Activated naive CD4-positive, alpha-beta T cell treated with Interleukin-2 at 50 U/mL for 16 hours (primary cell): ENCODE measurements at places on chromosomes 3 and 15.

- no peak for DNase-seq
These were observed 7.5 kb downstream of the P2RY1 start for GRCh38 chr3:152842413-152842812.

DNA sequence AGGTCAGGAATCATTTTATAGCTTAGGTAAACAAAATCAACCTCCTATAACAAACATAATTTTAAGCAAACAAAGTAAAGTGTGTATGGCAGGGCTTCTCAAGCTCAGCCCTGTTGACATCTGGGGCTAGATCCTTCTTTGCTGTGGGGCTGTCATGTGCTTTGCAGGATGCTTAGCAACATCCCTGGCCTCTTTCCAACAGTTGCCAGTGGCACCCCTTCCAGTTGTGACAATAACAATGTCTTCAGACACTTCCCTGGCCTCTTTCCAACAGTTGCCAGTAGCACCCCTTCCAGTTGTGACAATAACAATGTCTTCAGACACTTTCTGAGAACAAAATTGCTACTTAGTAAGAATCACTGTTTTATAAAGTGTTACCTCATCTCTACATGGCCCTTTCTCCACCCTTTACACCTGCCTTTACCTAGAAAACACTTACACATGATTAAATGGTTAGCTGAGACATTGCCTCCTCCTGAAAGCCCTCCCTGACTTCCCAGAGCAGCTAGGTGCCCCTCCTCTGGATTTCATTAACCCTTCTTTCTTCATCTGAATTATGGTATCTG lies 194.0 kb upstream of the LMCD1 start:
- no peak for DNase-seq

DNA sequence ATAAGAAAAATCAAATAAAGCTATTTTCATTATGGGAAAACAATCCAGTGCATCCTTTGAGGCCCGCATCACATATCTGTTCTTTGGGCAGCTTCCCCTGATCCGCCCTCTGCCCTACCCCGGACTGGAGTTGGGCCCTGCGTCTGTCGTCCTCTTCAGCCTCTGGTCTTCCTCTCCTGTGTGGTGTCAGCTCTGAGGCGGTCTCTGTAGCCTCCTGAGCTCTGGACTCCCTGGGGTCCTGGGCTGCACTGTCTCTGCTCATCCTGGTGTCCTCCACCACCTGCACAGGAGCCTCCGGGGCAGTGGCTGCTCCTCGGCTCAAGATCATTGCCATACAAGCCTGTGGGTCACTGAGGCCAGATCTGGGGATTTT lies 7.4 kb upstream of the SNX22 start:
- no peak for DNase-seq

DNA sequence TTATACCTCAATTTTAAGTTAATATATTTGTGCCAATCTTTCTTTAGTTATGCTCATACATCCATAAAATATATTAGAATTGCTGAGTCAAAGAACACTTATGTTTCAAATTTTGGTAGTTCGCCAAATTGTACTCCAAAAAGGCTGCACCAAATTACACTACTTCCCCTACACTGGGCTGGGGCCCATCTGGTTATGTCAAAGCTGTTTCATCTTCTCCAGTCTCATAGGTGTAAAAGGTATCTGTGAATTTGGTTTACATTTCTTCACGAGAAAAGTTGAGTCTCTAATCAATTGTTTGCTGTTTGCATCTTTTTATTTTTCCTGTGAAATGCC lies 706 bp downstream of the FSIP1 start:
- no peak for DNase-seq

DNA sequence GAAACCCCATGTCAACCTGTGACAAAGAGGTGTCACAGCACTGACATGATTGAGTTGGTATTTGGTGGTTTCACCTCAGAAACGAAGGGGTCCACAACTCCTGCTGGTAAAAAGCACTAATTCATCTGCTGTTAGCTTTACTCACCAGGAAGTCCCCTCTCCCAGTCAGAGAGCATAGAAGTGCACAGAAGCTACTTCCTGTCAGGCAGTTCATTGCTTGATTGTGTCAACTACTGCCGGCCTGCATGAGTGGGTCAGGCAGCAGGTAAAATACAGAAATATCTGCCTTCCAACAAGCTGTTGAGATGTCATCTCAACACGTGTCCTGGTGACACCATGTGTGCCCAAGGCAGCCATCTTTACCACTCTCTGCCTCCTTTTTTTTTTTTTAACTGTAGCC lies 596.6 kb upstream of the NR2F2 start:
- DNase-seq, result no peak

- DNase-seq, result no peak
These were observed 20.0 kb upstream of the CMTM7 start for GRCh38 chr3:32371461-32372212.

DNA sequence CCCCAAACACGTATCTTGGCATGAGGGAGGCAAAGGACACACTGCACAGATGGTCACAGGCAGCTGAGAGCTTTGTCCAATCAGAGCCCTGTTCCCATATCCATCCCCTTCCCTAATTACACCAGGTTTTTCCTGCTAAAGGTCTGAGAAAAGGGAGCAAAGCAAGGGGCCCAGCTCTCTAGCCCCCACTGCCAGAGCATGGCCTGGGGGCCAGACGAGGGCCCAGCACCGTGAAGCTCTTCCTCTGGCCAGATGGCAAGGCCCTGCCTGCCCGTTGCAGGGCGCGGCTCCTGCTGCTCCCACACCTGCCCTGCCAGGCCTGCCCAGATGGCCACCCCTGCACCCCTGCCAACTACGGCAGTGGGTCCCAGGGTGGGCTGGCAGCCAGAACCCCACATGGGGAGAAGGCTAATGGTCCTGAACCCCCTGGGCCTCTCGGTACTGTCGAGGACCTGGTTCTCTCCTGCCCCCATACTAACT lies 3.2 kb downstream of the SHF start:
- no peak for DNase-seq

- no peak for DNase-seq
These were observed 692.7 kb upstream of the GRM7 start for GRCh38 chr3:6168256-6168655.

- no peak for DNase-seq
These were observed 159.0 kb upstream of the KCNH8 start for GRCh38 chr3:18989237-18989795.

DNA sequence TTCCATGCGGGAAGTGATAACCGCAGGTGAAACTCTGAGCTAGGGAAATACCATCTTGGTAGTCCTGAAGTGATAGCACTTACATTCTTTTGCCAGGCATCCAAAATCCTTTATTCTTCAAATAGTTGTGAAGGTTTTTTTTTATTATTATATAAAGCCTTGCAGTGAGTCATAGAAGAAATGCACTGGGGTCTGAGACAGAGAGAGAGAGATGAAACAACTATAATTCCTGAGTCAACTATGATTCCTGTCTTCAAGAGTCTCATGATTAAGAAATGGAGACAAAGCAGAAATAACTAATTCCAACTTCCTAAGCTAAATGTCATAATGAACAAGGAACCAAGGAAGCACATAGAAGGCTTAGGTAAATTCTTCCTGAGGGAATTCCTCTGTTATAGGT lies 495.6 kb downstream of the LPP start:
- DNase-seq, result no peak
